Left ventricle myocardium superior (tissue), 1 donor: ENCODE measurements at places on chromosomes 12 and 14. TPM values are rescaled to one million over a fixed set of nuclear protein-coding genes. Genes with fewer than 3 reads are reported as not detected.

Gene TCL1B
- total RNA-seq = not detected

Gene CFL2
- total RNA-seq = 414 TPM

Gene ALDH2
- total RNA-seq = 410 TPM

Gene APOF
- not detected for total RNA-seq

Gene MIP
- total RNA-seq = not detected

Gene GPRC5A
- total RNA-seq = 1.9 TPM

Gene IQSEC3
- 1.3 TPM for total RNA-seq
